Stimulated activated CD4-positive, alpha-beta T cell treated with anti-CD3 and anti-CD28 coated beads, Interleukin-1b, Interleukin-23, amount 100 ng/mL, for 24 hours (primary cell): ENCODE measurements at places on chromosomes 7 and 10.

DNA sequence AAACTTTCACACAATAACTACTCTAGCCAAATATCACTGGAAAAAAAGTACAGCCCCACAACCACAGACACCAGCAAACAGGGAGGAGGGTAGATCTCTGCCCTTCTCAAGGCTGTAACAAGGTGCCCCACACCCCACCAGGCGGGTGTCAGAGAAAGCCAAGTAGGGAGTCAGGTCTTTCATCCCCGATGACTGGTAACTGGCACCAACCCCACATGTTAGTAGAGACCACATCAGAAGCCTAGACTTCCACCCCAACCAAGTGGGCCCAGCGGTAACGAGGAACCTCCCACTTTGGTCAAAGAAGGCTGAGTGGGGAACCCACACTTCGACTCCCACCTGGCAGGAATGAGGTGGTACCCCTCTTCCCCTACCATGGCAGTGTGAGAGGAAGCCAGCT, 16.4 kb upstream of the RUFY2 start:
- no peak for DNase-seq

- no peak for DNase-seq
Observed at GRCh38 chr7:66575398-66575797, 53.3 kb upstream of the KCTD7 start.

DNA sequence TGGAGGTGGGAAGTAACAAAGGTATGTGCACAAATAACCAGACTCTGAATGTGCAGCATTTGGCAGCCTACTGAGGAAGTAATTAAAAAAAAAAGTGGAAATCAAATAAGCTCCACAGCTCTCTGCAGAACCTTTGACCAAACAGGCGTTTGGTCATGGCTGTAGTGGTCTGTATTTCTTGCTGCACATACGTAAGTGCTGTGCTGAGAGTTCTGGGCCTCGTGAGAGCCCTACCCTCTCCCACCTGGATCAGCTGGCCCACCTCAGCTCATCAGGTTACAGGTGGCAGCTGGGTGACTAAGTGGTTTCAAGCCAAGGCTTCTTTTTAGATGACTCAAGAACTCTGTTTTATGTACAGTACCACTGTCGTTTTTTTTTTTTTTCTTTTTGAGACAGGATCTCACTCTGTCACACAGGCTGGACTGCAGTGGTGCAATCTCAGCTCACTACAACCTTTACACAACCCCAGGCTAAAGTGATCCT, 178.2 kb upstream of the KLF6 start:
- DNase-seq: no peak

- DNase-seq: peak; percentile 29
Observed at GRCh38 chr7:45136106-45137060, 21.2 kb upstream of the RAMP3 start.

- DNase-seq: no peak
Observed at GRCh38 chr10:114436941-114437340, 32.6 kb upstream of the AFAP1L2 start.
